ENCODE measurements at places on chromosomes 5 and 9.

GRCh38 chr5:150279330-150280020 is 10.1 kb downstream of the CAMK2A start:
- no peak for DNase-seq

DNA sequence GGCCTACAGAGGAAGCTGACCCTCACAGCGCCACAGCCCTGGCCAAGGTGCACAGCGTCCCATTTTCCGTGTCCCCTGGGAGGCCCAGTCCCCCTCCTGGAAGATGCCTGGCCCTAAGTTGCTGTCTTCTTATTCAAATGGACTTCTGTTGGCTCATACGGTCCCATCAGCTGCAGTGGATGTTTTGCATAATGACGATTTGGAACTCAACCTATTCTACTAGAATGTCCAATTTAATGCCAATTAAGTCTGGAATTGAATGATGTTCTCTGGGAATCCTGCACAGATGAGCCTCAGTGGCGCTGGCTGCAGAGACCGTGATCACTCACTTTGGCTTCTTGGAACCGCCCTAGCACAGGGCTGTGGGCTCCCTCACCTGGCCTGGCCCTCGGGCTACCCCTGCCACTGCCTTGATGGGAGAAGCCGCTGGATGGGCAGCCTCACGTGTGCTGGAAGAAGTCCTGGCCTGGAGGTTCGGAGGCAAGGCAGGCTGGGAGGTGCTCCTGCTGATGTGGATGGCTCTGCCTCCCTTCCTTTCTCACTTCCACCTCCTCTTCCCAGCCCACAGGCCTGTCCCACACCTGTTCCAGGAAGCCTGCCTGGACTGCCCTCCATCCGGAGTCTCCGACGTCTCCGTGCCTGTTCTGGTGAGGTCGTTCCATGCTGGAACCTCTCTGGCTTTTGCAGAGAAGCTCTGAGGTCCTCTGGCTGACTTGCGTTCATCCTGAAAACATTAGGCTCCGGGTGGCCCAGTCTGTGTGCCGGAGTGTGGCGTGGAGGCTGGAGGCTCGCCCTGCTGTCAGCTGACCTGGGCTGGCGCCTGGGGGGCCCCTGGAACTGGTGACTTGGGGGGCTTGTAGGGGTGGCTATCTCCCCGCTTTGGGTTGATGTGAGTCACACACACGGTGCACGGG is 147.1 kb downstream of the RXRA start:
- no peak for DNase-seq

- no peak for DNase-seq
These were observed 11.4 kb downstream of the CAMK2A start for GRCh38 chr5:150278046-150278730.

GRCh38 chr9:123322273-123323195 is 33.5 kb upstream of the CRB2 start:
- DNase-seq = peak; percentile 77

DNA sequence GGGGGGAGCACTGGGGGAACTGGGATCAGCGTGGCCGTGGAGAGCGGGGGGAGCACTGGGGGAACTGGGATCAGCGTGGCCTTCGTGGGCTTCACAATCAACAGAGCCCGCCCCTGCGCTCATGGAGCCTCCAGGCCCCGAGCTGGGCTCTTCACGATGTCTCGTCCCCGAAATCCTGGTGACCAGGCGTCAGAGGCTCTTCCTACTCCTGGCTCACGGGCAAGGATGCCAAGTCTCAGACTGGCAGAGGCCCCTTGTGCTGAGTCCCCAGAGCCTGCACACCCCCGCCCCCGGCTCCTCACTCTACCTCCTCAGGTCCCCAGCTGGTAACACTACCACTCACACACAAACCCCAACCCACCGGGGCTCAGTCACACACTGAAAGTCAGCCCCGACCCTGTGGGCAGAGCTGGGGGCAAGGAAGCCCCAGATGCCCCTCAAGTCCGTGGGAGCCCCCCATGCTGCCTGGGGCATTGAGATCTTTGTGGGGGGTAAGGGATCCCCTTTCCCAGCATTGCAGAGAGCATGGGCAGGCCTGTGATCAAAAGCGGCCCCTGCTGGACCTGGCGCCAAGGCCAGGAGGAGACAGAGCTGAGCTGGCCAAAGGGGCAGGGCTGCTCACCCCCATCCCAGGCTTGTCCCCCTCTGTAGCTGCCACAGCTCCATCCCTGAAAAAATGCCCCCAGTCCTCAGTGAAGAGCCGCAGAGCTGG is 26.7 kb downstream of the LHX3 start:
- no peak for DNase-seq

GRCh38 chr5:76689321-76690036 is 26.4 kb upstream of the F2R start:
- no peak for DNase-seq

DNA sequence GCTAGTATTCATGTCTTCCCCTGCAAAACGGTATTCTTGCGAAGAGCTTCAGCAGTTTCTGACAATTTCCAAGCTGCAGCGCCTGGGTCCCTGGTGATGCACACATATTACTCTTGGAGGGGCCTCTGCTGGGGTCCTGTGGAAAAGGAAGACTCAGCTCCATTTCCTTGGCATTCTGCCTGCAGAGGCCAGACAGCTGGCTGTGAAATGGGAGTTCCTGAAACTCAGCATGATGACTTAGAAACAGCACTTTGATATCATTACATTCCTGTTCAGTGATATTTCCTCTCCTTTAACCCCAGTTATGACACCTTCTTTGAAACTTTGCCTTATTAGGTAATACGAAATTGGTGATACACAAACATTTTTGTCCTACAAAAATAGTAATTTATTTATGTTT is 98.5 kb downstream of the APBA1 start:
- no peak for DNase-seq

- peak; percentile 17 for DNase-seq
These were observed 69.4 kb downstream of the MSX2 start for GRCh38 chr5:174793684-174794328.

GRCh38 chr5:17766031-17766430 is 131.8 kb downstream of the TAF11L14 start:
- no peak for DNase-seq

GRCh38 chr5:104095527-104095926 is 532.9 kb upstream of the NUDT12 start:
- DNase-seq = no peak

DNA sequence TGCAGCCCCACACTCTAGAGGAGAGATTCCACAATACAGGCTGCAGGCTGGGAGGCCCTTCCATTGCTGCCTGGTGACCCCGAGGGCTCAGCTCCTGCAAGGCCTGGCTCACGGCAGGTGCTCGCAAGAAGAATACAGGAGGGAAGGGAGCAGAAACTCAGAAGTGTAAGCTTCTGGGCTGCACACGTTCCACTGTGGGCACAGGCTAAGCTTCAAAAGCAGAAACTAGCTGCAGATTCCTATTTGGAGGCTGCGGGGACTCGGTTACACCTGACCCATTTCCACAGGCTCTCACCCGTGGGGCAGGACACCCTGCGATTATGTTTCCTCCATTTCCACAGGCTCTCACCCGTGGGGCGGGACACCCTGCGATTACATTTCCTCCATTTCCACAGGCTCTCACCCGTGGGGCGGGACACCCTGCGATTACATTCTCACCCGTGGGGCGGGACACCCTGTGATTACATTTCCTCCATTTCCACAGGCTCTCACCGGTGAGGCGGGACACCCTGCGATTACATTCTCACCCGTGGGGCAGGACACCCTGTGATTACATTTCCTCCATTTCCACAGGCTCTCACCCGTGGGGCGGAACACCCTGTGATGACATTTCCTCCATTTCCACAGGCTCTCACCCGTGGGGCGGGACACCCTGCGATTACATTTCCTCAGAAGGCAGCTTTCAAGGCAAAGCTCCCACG is 10.3 kb downstream of the LPCAT1 start:
- peak; percentile 32 for DNase-seq

DNA sequence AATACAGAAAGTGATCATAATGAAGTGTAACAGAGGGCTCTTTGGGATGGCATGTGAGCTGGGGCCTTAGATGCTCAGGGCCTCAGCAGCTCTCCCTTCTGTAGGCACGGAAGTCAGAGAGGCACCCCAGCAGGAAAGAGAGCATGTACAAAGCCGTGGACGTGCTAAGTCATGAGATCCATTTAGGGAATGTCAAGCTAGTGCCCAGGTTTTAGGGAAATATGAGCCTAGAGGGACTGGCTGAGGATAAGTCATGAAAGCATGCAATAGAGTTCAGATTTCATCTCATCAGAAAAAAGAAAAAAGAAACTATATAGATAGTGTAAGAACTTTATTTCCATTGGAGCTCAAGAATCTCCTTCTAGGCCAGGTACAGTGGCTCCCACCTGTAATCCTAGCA is 379.5 kb upstream of the KLF4 start:
- no peak for DNase-seq

DNA sequence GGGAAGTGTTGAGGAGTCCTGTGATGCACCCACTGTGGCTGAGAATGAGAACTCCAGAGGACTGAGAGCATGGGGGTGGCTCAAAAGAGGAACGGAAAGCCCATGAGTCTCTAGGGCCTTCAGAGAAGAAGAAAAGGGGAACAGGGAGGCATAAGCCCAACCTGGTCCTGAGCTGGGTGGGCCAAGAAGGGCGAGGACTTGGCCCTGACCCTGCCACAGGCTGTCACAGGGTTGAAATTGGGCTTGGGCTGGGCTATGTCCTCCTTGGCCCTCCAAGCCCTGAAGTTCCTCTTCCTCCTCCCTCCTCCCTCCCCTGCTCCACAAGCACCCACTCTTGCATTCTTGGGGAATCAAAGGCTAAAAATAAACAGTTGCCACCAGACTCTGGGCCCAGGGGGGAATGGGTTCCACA is 49.3 kb upstream of the PPARGC1B start:
- DNase-seq = peak; percentile 74

DNA sequence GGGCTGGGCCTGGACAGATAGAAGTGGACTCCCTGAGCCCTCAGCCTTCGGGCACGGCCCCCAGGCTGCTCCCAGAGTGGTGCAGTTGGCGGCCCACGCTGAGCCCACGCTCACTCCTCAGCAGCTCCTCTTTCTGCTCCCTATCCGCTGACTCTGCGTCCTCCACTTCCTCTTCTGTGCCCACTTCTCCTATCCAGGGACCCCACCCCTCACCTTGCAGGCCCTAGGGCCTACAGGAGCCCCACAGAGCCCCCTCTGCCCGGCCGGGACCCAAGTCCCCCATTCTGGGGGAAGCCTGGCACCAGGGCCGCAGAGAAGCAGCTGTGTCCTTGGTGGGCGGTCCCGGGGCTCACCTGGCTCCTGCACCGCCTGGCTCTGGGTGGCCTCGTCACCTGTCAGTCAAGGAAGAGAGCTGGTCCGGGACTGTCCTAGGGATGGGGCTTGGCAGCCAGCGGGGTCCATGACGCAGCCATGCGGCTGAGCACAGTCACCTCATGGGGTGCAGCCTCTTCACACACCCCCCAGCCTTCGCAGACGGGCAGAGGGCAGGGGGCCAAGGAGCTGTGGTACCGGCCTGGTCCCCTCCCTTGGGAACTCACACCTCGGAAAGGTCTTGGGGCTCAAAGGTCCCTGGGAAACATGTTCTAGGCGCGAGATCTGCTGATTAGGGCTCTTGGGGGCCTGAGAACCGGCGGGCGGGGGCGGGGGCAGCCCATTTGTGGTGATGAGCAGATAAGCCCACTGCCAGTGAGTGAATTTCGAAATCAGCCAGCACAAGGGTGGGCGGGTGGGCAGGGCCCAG is 5.4 kb upstream of the NRARP start:
- DNase-seq = peak; percentile 12

GRCh38 chr5:134143944-134144941 is 29.8 kb downstream of the TCF7 start:
- no peak for DNase-seq

DNA sequence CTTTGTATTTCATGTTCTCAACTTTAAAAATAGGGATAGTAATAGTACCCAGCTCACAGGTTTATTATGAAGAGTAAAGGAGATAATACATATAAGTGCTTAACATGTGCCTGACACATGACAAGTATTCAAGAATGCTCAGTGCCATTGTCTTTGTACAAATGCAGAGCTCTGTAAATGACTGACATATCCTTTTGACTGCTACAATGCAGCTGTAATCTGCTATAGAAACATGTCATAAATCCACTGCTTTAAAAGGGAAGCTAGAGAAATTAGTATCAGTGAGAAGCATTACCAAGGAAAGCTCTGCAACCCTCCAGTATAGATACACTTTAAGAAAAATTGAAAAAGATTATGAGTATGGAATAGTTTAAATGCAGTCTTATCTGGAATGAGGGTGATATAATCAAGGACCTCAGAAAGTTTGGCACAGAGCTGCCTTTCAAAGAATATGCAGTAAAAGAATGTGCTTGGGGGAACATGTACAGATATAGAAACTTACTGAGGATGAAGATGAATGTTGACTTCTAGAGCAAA is 17.9 kb downstream of the ERAP1 start:
- no peak for DNase-seq

GRCh38 chr9:136675477-136676296 is 11.6 kb downstream of the AGPAT2 start:
- no peak for DNase-seq

GRCh38 chr5:67203701-67204074 is 7.1 kb upstream of the CD180 start:
- DNase-seq = no peak

Measured in CD4-positive, alpha-beta T cell treated with Interleukin-15 for 1 hour (primary cell).